ENCODE measurements at places on chromosomes 4 and X.

- no peak for DNase-seq
Observed at GRCh38 chrX:129783291-129783713, 3.6 kb downstream of the SASH3 start.

DNA sequence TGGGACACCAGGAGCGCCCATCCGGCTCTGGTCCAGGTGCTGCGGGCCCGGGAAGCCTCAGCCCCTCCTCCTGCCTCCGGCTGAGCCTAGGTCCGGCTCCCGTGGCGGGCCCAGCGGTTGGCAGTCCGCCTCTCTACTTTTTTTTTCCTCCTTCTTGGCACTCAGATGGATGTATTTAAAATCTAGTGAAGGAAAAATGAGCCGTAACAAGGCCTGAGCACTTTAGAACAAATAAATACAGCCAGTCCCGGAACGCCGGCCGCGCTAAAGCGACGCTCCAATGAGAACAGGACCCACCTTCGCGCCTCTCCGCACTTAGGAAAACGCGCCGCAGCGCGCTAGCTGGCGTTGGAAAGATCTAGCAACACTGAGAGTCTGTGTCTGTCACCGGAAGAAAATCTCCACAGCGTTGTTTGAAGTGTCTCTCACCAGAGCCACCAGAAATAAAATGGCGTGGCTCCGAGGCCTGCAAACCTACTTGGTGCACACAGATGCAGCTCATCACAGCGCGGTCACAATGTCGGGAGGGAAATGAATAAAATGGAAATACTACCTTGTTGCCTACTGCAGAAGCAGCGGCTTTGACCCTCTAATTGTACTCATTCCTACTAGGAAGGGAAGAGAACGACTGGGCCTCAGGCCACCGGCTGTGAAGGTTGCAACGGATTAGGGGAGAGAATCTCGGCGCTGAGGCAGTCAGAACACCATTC, 4.7 kb downstream of the NEUROG2 start:
- DNase-seq: no peak

- DNase-seq: no peak
Observed at GRCh38 chr4:184824776-184825084, 1.0 kb downstream of the ACSL1 start.

DNA sequence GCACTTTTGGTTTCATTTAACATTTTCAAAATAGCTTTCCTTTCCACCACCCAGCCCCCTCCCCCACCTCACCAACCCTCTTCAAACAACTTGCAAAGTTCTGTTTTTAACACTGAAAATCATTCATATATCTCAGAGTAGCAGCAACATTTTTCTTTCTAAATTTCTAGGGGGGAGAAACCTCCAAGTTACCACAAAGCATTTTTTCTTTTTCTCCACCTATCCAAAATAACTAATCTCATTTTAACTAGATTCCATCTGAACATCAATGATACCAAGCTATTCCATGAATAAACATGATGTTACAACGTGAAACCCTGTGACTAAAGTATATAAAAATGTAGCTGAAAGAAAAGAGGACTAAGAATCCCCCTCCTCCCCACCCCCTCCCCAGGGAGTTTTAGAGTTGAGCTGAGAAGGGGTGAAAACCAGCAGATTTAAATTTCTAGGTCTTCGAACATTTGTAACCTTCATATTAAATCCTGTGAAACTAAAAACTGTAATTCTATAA, 5.2 kb downstream of the LDB2 start:
- DNase-seq: no peak

DNA sequence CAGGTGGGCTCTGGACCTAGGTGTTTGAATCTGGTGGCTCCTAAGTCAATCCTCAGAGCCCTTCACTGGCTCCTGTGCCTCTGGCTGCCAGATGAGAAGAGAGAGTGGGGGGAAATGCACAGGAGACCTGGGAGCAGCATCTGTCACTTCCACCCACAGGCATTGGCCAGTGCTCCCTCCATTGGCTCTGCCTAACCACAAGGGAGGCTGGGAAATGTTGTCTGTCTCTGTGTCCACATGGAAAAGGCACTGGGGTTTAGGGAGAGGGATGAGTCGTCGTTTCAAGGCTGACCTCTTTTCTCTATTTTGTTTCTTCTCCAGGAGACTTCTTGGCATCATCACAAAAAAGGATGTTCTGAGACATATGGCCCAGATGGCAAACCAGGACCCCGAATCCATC, 76.4 kb downstream of the CLCN4 start:
- no peak for DNase-seq

DNA sequence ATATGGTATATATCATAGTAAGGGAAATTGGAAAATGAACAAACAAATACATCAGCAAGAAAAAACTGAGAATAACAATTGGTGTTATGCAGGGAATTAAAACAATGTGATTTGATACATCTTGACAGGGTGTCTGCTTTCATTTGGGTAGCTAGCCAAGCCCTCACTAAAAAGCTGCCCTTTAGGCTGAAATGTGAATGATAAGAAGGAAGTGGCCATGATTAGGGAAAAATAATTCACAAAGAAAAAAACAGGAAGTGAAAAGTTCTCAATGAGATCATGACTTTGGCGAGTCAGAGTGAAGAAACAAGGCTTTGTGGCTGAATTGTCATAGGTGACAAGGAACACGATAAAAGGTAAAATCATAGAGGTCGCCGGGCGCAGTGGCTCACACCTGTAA, 675.8 kb upstream of the SLIT2 start:
- no peak for DNase-seq

DNA sequence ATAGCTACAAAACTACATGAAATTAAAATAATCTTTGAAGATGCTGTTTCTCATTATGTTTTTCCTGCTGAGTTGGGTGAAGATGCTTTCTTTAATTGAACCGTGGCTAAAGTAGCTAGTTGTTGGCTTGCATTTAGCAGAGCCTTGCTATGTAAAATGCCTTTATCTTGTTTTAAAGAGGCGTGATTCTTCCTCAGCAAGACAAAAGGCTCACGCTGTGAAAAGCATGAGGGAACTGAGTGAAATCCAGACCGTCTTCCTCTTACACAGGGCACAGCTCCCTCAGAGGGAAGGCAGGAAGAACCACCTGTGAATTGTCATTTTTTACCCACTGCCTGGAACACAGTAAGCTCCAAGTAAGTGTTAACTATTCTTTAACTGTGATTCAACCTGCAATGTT, 39.0 kb upstream of the ZNF518B start:
- DNase-seq: no peak

- DNase-seq: no peak
Observed at GRCh38 chr4:182822554-182822953, 94.6 kb downstream of the DCTD start.
